ENCODE measurements at places on chromosomes 4 and X.

DNA sequence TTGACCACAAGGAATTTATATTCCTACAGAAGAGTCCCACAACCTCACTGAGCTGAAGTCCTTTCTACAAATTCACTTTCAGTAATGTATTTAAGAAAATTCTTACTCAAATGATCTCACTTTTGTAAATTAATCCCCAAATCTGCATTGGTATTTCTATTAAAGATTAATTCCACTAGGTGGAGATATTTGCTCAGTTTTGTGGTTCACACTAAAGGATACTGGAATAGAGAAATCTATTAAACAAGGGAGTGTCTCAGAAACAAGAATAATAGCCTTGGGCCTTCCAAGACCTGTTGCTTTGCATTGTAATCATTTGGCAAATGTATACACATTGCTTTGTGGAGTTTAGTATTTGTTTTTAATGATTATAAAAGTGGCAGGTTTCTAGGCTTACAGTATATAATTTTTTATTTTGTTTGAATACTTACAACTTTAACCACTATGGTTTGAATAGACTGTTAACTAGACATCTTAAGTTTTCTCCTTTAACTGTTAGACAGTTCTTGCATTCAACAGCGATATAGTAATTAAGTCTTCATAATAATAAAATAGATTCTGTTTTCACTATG is 25.9 kb downstream of the CFAP299 start:
- no peak for DNase-seq

DNA sequence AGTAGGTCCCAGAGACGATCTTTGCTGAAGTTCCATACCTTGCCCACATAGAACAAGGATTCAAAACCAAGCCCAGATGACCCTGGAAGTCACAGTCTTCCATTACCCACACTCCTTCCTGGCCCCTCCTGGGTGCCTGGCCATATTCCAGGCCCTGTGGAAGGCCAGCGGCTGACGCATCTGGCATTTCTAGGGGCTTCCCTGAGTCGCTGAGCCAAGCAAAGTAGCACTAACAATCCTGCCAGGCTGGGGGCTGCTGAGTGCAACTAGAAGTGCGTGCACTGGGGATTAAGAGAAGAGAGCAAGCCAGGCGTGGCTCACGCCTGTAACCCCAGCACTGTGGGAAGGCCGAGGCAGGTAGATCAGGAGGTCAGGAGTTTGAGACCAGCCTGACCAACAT is 175.2 kb upstream of the CPEB2 start:
- no peak for DNase-seq

DNA sequence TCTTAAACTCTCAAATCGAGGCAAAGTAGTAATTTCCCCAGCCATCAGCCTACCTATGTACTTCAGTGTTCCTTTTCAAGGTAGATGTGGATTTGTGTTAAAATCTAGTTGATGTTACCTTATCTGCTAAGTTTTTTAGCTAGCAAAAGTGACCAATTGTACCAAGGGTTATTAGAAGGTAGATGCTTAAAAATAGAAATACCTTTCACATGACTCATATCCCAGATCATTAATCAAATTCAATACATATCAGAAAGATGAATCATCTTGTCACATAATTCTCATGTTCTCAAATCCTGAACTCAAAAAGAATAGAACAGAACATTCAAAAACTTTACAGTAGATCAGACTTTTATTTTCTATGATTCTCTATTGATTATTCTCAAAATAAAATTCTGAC is 3.5 kb downstream of the ENAM start:
- DNase-seq, result no peak

GRCh38 chr4:182975806-182976205 is 58.6 kb upstream of the DCTD start:
- DNase-seq, result peak; percentile 66

- DNase-seq, result no peak
Measured at GRCh38 chr4:175424111-175424510, 388.0 kb downstream of the GPM6A start.

DNA sequence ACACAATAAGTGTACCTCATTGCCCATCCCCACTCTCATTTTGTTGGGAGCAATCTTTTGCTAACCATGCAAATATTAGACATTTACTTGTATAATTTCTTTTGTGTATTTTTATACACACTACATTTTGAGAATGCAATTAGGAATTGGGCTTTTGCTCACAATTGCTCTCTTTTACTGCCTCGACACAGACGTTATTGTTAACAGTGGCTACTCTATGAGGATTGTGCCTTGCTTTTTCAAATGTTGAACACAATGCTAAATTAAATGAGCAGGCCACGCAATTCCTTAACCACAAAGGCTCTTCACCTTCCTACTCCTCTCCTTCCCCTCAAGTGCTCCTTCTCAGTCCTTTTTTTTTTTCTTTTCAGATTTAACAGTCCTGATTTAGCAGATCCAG is 42.8 kb upstream of the HPF1 start:
- DNase-seq, result no peak

DNA sequence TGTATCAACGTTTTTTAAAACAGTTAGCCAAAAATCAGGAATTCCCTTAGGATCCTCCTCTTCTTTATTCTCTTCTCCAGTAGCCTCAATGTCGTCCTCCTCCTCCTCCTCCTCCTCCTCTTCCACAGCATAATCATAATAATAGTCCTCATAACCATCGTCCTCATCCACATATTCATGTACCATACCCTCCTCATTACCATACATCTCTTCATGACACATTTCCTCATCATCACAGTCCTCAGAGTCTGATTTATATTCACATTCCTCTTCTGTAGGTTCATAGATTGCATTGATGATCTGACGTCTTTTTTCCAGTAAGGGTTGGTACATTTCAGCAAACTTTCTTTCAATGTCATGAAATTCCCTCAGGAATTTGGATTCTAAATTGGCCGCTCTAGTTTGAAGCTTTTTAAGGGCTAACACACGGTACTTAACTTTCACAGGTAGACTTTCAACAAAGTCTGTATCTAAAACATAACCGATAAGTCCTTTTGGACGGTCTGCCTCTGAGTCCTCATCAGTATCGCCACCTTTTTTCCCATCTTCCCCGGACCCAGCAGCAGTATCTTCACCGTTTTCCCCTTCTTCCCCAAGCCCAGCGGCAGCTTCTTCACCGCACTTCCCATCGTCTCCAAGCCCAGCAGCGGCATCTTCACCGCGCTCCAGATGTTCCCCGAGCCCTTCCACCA is 771 bp downstream of the NAP1L2 start:
- no peak for DNase-seq

DNA sequence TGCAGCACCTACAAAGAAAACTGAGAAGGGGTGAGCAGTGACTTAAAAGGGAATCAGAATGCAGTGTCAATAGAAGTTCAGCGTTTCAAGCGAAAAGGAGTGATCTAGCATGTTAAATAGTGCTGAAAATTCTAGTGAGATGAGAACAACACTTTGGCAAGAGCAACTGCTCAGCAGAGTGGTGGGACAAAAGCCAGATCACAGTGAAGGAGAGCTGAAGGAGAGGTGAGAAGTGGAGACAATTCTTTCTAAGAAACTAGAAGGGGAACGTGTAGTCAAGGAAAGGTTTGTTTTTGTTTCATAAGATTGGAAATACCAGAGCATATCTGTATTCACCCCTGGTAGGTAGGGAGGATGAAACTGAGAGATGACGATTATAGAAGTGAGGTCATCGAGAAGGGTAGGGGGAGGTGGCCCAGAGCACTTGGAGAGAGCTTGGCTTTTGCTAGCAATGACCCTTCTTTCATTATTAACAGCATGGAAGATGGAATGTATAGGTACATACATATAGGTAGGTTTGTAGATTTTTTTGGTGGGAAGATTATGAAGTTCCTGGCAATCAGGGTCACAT is 33.7 kb downstream of the SRPX2 start:
- DNase-seq, result no peak

GRCh38 chr4:24453951-24454350 is 130.4 kb downstream of the DHX15 start:
- no peak for DNase-seq

- DNase-seq, result no peak
Measured at GRCh38 chrX:138648568-138648967, 62.9 kb downstream of the FGF13 start.

DNA sequence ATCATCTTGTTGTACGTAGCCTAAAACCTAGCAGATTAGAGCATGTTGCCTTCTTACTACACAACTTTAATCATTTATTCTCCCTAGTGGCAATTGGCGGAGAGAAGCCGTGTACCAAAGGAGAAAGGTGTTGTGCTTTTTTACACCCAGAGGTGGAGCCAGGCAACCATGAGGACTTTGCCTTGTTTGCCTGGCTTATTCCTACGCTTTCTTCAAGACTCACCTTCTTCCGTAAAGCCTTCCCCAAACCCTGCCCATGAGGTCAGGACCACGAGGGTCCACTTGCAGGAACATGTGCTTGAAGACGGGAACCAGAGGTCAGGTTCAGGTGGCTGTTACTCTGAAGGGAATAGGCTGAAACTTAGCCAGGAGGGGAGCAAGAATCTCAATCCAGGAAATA is 290.5 kb downstream of the RAB28 start:
- no peak for DNase-seq

DNA sequence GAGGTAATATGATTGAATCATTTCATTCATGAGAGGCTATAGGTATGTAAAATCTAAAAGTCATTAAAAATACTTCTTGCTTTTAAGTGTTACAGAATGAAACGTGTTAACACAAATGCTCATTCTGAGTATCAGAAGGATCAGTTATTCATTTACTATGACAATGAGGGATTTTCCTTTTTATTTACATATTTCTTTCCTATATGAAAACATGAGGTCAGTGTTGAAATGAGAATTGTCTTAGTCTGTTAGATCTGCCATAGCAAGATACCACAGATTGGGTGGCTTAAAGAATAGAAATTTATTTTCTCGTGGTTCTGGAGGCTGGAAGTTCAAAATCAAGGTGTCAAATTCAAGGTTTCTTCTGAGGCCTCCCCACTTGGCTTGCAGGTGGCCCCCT is 181.2 kb downstream of the ARHGAP10 start:
- no peak for DNase-seq

DNA sequence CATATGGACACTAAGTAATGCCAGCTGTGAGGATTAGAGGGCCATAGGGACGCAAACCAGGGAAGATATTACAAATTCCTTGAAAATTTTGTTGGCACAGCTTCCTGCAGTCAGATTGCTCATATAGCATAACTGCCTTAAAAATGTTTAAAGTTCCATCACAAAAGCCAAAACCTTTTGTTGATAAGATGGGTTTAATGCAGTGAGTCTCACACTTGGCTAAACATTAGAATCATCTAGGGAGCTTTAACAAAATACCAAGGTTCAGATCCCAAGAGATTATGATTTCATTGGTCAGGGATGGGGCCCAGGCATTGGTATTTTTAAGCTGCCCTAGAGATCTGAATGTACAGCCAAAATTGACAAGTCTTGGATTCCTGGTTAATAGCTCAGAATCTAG is 376.5 kb upstream of the MAD2L1 start:
- no peak for DNase-seq

DNA sequence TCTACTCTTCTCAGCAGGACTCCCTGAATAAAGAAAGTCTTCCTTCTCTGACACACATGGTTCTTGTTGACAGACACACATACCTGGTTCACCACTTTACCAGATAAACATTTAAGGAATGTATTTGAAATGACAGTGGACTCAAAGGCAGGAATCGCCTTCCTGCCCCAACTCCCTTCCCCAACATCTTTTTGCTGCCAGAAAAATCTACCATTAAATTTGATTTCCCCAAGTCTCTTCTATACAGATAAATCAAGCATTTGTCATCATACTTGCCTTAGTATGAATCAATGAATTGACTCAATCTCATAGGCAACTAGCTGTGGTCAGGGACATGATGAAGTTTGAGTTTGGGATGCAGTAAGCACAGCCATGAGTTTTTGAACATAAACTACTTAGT is 23.3 kb upstream of the ANXA5 start:
- no peak for DNase-seq

- DNase-seq, result no peak
Measured at GRCh38 chr4:41006141-41006540, 208.2 kb downstream of the APBB2 start.

- DNase-seq, result no peak
Measured at GRCh38 chrX:7219153-7219705, 71.3 kb upstream of the PUDP start.

DNA sequence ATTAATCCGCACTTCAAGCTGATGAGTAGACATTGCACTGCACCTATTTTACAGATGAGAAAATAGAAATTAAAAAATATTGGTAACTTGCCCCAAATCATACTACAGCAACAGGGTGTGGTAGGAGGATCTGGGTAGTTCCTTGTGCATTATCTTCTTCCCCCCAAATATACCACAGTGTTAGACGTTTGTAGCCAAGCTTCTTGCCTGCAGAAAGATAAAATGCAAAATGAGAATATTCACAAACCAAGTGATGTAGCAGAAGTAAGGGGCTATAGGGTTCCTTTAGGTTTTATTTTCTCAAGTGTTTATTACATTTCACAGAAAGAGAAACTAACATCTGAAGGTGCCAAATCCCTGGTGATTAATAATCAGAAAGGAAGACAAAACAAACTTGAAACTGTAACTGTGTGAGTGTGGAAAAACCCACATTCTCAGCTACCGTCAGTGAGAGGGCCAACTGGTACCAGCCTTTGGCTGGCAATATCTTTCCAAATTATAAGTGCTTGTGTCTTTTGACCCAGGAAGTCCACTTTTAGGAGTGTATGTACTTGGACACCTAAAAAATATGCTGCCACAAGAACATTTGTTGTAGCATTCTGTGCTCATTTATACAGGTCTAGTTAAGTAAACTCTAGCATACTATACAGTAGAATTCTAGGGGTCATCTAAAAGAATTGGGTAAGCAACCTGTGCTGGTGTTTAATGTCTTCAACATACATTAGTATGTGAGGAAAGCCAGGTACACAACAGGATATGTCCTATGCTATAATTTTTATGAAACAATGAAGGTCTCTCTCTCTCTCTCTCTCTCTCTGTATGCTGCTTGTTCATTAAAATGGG is 6.7 kb upstream of the CD38 start:
- DNase-seq, result no peak

GRCh38 chr4:4409416-4410115 is 22.7 kb downstream of the NSG1 start:
- no peak for DNase-seq

GRCh38 chrX:108126661-108127060 is 35.1 kb downstream of the ATG4A start:
- DNase-seq, result no peak

DNA sequence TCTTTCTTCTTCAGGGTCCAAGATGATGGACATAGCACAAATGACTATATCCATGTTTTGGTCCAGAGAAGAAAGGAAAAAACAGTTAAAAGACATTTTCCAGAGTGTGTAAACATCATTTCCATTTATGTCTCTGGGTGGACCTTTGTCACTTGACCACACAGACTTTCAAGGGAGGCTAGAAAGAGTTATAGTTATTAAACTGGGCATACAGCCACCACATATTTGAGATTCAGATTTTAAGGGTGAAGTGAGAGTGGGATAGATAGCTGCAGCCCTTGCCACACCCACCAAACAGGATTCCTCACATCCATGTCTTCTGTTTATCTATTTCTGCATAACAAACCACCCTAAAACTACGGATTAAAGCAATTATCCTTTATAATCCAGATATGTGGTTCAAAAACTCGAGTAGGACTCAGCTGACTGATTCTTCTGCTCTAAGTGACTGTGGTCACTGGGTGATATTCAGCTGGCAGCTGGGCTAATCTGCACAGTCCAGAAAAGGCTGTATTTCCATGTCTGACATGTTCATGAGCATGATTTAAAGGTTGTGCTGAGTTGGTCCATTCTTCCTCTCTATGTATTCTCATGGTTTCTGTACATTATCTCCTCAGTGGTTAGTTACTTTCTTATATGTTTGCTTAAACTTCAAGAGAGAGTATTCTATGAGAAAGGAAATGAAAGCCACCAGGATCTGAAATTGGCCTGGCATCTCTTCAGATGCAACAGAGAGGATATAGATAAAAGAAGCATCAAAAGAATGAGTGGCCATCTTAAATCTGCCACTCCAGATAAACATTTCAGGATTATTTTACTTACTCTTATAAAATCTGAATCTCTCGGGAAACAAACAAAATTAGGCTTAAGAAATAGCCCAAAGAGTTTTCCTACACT is 459.8 kb upstream of the CTSO start:
- no peak for DNase-seq

Measured in GM04504 (cell line).